ENCODE measurements at places on chromosomes 1 and 21.

DNA sequence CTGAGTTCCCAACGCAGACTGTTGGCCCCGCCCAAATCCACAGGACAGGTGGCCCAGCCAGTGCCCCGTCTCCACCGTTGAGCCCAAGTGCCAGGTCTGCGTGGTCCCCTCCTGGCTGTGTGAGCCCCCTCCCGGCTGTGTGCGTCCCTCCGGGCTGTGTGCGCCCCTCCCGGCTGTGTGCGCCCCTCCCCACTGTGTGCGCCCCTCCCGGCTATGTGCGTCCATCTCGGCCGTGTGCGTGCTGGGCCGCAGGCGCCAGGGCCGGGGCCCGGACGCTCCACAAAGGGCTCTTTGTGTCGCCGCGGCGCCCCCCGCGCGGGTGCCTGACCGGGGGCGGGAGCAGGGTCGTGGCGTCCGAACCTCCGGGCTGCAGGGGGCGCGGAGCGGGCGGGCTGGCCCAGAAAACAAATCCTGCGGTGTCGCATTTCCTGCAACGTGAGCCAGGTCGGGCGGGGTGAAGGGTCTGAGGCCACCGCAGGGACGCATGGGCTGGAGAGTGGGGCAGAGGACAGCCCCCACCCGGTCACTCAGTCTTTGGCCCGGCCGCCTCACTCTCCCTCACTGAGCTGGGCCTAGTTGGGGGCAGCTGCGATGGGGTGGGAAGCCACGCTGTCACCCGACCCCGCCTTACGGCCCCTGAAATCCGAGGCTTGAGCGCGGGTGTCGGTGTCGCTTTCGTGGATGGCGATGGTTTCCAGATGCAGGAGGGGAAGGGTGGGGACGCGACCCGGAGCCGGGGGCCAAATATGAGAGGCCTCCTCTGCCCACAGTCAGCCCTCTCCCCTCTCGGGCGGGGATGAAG lies 18.8 kb downstream of the TNFRSF25 start:
- DNase-seq: no peak

- DNase-seq: no peak
These were observed 139.5 kb downstream of the GRIK3 start for GRCh38 chr1:36894824-36895223.

- DNase-seq: no peak
These were observed 485.7 kb upstream of the BRINP3 start for GRCh38 chr1:190963321-190963720.

DNA sequence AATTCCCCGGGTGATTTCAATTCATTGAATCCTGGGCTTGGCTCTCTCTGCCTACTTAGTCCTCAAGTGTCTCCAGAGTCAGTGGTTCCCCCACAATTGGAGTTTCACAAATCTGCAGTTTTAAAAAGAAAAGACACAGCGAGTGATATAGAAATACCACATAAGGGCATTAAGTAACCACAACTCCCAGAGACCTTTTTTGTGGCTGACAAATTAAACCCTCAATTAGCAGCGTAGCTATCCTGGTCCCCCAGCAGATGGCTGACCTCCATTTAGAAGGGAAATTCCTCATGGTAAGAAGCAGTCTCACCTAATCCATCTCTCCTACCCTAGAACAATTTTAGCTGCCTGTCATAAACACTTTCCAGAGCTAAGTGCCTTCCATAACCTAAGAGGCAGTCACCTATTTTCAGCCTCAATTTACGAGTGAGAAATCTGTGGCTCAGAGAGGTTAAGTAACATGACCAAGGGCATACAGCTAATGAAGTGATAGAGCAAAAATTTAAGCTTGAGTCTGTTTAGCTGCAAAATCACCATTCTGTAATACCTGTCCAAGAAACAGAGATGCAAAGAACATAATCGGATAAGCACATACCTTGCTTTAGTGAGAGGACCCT lies 56.0 kb upstream of the NBPF3 start:
- DNase-seq: no peak

- no peak for DNase-seq
These were observed at the start of gene BECN2 for GRCh38 chr1:241957692-241958494. BECN2 (plus strand) TSS chr1:241957767; CDS start chr1:241957767, 0 bp downstream.

DNA sequence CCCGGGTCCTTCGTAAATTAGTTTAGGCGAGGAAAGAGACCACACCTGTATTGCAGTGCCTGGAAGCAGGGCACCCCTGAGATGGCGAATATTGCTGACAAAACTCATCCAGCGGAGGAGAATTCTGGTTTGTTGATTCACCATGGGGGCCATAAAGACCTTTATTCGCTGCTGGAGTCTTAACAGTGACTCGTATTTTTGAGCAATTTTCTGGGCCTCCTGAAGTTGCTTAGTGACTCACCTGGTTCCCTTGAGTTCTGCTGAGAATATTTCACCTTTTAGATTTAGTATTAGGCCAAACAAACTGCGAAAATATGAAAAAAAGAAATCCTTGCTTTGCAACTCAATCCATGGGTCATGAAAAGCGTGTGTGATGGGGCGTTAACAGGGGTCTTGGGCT lies 20.6 kb upstream of the H6PD start:
- no peak for DNase-seq

GRCh38 chr1:9250411-9251381 lies 16.1 kb downstream of the H6PD start:
- DNase-seq: no peak

- no peak for DNase-seq
These were observed 22.5 kb downstream of the MMEL1 start for GRCh38 chr1:2610036-2610959.

GRCh38 chr1:208165659-208166058 lies 78.5 kb downstream of the PLXNA2 start:
- DNase-seq: no peak

DNA sequence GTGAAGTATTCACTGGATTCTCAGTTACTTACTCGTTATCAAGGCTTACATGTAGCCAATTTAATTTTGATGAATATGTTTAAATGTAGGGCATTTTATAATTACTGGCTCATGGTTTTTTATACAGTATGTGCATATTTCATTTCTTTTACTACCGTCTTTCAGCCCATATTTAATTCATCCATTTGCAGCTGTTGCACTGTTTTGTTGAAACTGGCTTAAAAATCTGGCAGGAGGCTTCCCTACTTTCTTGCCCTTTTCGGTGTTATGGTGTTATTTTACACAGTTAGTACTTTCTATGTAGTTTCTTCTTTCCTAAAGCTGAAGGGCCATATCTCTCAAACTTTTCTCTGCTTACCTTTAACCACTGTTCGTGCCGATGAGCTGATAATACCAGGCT lies 54.2 kb downstream of the ITSN1 start:
- DNase-seq: no peak

GRCh38 chr1:47727051-47727696 lies 270.0 kb downstream of the TRABD2B start:
- no peak for DNase-seq

DNA sequence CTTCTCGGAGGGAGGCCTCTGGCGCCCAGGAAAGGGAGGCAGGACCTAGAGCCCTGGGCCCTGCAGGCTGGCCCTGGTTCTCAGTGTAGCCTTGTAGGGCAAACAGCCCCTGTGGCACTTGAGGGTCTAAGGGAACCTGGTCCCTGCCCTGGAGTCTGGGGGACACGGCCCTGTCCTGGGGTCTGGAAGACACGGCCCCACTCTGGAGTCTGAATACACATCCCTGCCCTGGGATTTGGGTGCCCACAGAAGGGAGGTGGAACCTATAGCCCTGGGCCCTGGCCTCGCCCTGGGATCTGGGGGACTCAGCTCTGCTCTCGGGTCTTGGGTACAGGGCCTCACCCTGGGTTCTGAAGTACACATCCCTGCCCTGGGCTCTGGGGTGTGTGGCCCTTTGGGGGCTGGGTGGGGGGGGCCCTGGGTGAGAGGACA lies 97.9 kb downstream of the OBSCN start:
- DNase-seq: no peak

DNA sequence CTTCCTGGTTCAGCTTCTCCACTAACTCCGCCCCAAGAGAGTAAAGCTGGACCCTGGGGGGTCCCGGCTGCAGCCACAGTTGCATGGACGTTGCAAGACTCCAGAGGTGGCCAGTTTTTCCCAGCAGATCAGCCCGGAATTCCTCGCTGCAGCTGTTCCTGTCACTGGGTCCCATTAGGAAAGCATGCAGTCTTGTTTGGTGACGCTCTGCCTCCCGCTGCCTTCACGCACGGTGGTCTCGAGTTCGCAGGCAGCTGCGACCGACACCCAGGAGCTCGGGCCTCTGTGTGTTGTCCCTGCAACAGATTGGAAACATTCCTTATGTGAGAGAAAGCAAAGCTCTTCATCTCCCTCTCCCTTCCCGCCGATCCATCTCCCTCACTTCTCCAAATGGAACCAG lies 162.8 kb downstream of the PRDM16 start:
- no peak for DNase-seq

All from stimulated activated CD8-positive, alpha-beta memory T cell treated with anti-CD3 and anti-CD28 coated beads, Interleukin-4, amount 100 ng/mL, for 48 hours (primary cell).